ENCODE measurements at places on chromosomes 5 and 9.

- no peak for DNase-seq
Measured at GRCh38 chr9:136429683-136430491, 9.8 kb downstream of the INPP5E start.

DNA sequence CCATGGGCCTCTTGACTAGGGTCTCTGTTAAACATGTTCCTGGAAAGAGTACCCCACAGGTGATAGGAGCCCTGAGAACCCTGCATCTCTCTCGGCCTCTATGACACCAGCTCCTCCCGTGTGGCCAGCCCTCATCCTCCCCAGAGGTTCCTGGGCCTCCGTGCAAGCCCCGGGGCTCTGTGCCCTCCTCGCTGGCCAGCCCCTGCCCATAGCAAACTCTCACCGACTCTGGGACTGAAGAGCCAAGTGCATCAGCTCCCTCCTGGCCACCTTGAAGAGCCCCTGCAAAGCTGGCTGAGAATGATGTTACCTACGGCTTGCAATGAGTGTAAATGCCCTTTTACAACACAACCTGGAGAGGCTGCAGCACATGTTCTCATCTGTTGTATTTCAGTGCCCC is 224.4 kb downstream of the ROR2 start:
- no peak for DNase-seq

GRCh38 chr5:157994906-157995519 is 136.1 kb upstream of the CLINT1 start:
- DNase-seq = no peak

DNA sequence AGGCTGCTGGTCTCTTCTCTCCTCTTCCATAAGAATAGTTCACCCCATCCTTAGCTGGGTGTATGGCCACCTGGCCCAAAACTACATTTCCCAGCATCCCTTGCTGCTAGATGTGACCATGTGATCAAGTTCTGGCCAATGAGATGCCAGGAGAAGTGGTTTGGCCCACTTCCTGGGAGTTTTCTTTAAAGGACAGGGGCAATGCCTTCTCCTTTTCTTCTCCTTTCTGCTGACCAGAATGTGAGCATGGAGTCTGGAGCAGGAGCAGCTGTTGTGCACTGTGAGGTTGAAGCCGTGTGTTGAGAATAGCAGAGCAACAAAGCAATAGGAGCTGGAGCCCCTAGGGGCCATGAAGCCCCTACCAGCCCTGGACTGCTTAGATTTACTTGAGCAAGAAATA is 36.8 kb downstream of the C9orf50 start:
- DNase-seq = peak; percentile 38

DNA sequence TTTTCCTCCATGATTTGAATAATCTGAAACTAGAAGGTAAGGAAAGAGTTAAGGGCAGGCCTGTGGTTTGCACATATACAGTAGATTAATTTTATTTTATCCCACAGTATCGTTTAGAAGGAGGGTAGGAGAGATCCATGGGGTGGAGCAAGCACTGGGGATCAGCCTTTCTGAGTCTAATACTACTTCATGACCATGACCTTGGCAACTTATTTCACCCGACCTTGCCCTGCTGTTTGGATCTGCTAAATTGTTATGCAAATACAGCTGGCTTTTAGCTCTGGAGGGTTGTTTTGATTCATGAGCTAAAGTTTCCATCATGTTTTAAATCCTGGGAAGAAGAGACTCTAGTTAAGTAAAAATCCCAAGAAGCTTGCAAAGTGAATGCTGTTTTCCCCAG is 864 bp upstream of the GRIN3A start:
- no peak for DNase-seq

GRCh38 chr5:139654464-139654863 is 6.3 kb downstream of the CXXC5 start:
- no peak for DNase-seq

- peak; percentile 100 for DNase-seq
Measured at GRCh38 chr9:8095672-8096086, 296.1 kb upstream of the DMAC1 start.

DNA sequence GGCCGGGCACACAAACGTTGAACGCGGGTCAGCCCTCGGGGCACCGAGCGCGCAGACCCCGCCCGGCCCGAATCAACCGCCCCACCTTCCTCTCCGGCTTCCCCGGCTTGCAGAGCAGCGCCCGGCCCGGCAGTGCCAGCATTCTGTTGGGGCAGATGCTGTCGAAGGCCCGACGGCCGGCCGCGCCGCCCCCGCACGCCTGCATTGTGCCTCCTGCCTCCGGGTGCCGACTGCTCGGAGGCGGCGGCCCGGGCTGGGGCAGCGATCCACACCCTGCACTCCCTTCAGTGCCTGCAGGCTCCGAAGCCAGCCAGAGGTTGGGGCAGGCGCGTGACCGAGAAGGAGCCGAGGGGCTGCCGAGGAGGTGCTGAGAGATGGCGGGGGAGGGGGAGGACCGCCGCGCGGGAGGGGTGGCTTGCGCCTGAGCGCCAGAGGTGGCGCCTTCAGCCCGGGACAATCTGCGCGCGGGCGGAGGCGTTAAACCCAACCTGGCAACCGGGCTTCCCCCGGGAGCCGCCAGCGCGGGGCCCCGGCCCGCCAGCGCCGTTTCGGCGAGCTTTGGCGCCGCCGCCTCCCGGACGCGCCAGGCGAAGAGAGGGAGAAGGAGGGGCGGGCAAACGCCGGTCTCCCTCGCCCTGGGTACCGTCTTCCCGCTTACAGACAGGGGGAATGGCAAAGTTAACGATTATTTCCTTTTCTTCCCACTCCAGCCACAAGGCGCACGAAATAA is at the start of gene MCIDAS:
TSS of gene MCIDAS (minus strand) at position 382 of the 730 bp plus-strand sequence. CDS start at position 205, 177 bp downstream.
- peak; percentile 28 for DNase-seq
